ENCODE measurements at places on chromosomes 1 and 21.

- DNase-seq: no peak
Measured at GRCh38 chr1:64836802-64837201, 91.9 kb downstream of the RAVER2 start.

GRCh38 chr1:201576914-201577313 lies 38.0 kb downstream of the NAV1 start:
- DNase-seq: no peak

DNA sequence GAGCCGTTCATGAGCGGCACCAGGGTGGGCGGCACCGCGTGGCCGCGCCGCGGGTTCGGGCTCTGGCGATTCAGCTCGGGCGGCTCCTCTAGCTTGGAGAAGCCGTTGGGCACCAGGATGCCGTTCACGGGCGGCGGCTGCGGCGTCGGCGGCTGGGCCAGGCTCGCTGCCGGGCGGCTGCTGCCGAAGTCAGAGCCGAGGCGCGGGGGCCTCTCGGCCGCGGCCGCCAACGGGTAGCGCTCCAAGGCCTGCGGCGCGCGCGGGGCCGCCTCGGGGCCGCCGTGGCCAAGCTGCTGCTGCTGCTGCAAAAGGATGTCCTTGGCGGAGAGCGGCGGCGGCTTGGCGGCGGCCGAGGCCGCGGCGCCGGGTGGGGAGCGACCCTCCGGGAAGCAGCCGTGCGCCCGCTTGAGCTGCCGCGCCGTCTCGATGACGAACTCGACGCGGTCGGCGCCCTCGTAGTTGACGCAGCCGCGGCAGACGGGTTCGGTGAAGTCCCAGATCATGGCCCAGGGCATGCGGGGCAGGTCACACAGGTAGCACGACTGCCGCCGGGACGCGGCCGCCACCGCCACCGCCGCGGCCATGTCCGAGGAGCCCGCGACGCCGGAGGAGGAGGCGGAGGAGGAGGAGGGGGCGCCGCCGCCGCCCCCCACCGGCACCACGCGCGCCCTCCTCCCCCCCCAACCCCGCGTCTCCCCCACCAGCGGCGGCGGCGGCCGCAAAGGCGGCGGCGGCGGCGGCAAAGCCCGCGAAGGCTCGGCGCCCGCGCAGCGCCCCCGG lies 877 bp downstream of the IRF2BP2 start:
- peak; percentile 64 for DNase-seq

DNA sequence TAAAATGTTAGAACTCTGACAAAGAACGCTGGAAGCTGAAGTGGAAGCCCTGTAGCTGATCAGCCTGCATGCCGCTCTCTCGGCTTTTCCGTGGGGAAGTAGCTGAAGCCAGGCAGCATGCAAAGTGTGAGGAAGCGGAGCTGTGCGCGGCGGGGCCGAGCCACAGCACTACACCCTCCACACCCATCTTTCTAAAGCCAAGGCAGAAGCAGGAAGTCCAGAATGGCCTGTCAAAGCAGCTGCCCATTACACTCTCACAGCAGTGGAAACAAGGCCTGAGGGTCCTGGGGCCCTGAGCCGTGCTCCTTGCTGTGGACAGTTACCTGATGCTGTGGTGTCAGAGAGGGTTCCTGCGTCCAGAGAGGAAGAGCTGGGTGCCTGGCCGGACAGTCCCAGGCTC lies 69.6 kb downstream of the UBR4 start:
- DNase-seq: no peak

DNA sequence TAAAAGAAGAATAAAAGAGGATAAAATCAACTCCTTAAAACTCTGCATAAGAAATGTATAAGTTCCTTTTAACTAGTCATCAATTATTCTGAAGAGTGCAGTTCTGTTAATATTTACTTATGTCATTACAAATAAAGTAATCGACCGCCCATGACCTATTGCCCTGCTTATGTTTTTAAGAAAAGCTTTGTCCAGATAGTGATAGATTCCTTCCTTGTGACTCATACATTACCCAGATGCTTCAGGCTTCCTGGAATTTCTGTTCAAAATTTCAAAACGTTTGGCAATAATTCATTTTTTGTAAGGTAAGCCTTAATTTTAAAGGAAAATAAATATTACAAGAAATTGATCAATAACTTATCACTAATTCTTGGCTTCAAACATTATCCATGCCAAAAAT lies 918.2 kb upstream of the ADGRL2 start:
- no peak for DNase-seq
